Activated T-helper 1 cell treated with Interleukin-2 at 50 U/mL for 16 hours (primary cell): ENCODE measurements at places on chromosomes 7 and 10.
A peak's percentile ranks its signal among the peaks of the same experiment; 100 is the strongest.

- no peak for DNase-seq
These were observed 11.7 kb downstream of the CYP26A1 start for GRCh38 chr10:93085272-93085859.

DNA sequence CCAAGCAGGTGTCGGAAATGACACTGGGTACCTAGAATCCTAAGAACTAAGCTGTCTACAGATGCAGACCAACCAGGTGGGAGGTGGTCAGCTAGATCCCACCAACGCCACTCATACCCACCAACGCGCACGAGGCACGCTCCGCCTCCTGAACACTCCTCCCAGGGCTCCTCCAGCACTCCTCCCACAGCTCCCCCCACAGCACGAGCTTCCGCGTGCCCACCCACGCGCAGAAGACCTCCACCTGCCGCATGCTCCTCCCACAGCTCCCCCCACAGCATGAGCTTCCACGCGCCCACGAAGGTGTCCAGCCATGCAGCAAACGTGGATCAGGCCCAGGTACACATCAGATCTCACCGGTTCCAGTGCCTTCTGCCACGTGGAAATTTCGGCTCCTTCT is 196.0 kb downstream of the MAD1L1 start:
- DNase-seq = no peak

DNA sequence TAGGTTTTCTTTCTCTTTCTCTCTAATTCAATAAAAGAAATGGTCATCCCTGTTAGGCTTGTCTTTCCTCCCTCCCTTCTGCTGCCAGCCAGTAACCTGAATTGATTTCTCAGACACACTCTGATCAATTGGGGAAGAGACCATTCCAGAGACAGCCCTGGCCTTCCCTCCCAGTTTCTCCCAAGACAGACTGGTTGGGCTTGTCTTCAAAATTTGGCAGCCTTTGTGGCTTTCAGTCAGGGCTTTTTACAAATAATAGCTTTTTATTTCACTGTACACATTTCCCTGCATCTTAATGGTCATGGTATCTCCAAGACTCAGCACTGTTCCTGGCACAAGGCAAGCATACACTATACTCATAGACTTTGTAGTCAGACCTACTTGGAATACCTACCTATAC is 33.9 kb downstream of the BCAP29 start:
- DNase-seq = no peak

DNA sequence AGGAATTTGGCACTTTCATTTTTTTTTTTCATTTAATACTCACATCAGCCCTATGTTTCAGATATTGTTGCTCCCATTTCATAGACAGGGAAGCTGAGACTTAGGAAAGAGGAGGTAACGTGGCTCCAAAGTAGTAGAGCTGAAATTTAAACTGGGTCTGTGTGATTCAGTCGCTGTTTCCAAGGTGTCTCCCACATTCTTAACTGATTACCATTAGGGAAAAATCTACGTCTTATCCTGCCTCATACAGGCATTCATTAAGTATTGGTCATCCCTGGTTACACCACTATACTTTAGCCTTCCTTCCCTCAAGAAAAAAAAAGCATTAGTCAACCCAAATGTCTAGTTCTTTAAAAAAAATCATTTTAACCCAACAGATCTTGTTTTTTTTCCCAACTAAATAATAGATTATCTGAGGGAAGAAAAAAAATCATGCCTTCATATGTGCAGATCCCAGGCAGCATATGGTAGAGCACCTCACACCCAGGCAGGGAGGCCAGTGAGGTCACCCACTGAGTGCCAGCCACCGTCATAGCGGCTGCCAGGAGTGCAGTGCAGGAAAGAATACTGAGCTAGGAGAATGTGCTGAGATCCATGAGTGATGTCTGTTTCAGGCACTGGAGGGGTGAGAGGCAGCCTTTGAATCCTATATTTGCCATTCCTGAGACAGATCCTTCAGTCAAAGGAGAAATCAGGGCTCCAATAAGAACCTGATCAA is 59.0 kb upstream of the SORCS3 start:
- DNase-seq = no peak

GRCh38 chr7:116834815-116835504 is 27.4 kb upstream of the CAPZA2 start:
- no peak for DNase-seq

DNA sequence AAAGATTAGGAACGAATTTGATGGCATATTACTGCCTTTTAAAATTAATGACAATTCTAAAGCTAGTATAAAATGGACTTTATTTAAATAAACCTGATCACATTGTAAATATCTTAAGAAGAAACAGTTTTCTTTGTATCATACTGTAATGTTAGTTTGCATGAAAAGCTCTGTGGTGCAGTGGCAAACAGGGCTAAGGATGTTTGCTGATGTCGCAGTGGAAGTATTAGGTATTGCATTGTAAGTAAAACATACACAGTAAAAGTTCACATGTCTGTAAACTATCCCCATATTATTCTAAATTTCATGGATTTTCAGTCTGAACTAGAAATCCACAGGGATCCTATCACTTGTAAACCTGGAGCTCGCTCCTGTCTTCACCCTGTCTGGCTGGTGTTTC is 252.6 kb upstream of the ZNF32 start:
- DNase-seq = no peak

- DNase-seq = no peak
These were observed 438.9 kb upstream of the PODXL start for GRCh38 chr7:131995324-131995723.

DNA sequence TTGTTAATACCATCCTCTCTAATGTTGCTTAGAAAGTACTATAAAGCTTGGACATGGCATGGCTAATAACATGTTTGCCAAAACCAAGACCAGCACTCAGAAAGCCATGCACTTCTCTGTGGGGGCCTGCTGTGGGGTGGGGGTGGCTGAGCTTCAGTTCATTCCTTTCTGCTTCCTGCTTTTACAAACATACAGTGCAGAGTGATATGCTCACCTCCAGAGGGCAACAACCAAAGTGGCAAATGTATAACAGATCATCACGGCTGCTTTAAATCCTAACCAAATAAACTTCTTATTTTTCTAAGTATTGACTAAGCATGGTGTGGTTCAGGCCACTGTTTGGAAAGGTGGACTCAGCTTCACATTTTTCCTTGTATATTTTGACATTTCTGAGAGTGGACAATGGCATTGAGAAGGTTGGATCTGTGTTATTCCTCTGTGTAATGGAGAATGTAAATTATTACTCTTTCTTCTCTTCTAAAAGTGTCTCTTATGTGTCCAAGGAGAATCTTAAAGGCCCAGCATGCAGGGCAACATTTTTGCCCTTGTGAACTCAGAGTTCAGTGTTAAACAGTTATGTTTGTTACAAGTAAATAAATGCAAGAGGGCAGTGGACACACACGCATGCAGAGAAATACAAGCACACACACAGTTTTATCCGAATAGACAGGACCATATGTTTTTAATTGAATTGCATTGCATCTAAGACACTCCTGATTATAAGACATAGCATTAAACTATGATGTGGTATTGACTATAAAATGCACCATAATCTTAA is 186.1 kb downstream of the HERPUD2 start:
- DNase-seq = no peak

GRCh38 chr10:127123626-127124025 is 72.8 kb downstream of the INSYN2A start:
- no peak for DNase-seq

DNA sequence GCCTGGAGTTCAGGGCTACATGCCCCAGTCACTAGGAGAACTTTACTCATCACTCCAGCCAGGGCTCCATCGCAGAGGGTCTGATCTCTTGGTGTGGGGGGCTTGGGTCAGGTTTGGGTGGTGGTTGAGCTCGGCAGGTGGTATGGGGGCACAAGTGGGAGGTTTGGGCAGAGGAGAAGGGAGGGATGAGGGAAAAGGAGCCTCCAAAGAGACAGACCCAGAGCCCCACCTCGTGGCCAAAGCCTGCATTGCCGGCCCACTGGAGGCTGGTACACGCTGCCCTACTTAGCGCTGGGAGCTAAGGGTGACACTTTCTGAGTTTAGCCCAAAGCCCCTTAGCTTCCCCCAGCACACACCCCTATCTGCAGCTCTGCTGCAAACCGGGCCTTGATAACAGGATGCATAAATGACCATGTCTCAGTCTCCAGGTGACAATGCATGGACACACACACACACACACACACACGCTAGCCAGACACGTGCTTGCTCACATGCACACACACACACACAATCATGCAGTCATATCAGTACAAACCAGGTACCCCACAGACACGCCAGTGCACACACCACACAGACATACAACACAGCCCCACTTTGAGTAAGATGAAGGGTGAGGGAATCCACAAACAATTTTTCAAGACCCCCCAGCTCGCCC is 14.7 kb downstream of the LZTS2 start:
- peak; percentile 45 for DNase-seq

- DNase-seq = no peak
These were observed 605 bp upstream of the NFKB2 start for GRCh38 chr10:102394801-102395399.

DNA sequence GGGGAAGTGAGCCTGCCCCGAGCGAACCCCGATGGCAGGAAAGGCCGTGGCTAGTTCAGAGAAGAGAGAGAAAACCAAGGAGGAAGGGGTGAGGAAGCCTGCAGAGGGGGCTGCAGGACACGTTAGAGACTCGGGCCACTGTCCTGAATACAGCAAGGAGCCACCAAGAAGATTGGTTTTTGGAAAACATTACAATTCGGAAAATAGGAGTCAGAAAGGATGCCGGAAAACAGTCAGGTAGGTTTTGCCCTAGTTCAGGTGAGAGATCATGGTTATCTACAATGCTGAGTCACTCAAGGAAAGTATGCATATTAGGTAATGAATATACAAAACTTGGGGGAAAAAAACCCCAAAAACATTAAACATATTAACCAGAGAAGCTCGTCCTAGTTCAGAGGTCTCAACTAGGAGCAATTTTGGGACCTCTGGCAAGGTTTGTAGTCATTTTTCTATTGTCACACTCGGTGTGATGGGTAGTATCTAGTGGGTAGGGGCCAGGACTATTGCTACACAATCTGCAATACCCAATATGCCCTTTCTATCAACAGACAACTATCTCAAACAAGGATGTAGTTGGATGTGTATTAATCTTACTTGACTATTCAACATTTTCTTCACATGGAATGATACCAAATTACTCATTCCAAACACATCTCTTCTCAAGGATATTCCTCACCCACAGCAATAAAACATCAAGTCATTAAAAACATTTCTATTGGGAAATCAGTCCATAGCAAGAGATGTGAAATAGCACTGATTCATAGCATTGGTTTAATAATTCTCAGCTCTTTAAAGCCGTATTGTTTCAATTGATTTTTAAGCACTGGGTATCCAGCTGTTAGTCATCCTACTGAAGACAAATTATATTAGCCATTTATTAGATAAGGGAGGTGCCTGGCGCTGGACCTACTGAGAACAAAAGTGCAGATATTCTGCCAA is 74.4 kb upstream of the RSU1 start:
- DNase-seq = peak; percentile 5

GRCh38 chr7:8423057-8423456 is 10.4 kb upstream of the NXPH1 start:
- DNase-seq = no peak

DNA sequence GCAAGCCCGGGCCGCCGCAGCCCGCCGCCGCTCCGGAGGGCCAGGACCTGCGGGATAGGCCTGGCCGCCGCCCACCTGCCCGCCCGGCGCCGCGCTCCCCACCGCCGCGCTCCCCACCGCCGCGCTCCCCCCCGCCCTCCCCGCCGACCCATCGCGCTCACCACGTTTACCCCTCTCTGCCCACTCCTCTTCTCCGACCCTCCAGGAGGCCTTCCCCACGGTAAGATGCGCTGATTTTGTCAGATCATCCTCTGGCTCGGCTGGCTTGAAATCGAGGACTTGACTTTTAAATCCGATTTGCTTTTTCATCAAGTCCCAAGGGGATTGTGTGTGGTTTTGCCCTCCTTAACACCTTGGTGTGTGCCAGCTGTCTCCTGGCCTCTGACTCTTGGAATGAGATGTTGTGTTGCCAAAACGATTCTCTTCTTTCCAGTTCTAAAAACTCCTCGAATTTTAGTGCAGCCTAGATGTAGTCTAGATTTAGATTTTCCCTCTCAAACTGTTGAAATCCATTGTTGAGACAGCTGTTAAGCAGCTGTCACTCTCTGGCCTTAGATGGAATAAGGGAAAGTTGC is 738 bp downstream of the POM121 start:
- DNase-seq = no peak

- DNase-seq = no peak
These were observed 205.4 kb downstream of the ZEB1 start for GRCh38 chr10:31524460-31524859.
